ENCODE measurements at places on chromosomes 3 and 15.

DNA sequence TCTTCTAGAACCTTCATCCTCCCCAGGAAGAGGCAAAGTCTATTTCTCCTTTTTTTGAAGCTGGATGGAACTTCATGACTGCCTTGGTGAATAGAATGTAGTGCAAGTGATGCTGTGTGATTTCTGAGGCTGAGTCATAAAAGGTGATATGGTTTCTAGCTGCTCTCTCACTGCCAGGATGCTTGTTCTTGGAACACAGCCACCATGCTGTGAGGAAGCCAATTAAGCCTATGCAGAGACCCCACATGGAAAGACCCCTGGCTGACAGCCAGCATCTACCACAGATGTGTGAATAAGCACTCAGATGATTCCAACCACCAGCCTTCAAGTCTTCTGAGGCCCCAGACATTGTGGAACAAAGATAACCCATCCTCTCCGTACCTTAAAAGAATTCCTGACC is 57.0 kb downstream of the ISL2 start:
- no peak for DNase-seq

DNA sequence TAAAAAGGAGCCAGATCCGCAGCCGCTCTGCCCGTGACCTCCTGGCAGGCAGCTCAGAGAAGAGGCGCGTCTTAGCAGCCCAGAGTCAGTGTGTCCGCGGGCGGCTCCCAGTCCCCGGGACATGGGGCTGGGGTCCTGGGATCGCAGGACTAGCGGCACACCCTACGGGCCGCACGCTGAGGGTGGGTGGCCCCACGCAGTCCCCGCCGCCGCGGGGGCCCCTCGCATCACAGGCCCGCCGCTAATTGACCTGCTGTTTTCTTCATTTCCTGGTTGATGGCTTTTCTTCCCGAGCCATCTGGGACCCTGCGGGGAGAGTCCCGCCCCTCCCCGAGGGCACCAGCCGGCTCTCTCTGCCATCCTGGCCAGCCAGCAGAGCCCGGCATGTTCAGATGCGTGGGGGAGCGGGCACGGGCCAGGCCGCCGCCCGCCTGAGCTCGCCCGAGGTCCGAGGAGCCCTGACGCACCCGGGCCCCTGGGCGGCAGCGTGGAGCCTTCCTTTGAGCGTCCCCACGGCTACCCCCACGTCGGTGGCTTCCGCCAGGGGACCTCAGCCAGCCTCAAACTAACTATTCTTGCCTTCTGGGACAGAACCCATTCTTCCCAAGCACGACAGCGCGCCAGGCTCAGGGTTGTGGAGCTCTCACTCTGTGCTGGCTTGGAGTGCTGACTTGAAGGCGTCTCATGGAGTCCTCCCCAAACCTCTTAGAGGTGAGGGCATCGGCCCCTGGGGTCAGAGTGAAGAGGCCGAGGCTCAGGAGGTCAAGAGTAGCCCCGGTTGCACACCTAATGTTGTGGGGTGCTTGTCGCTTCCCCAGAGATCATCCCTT is 34.6 kb upstream of the CACNA2D3 start:
- no peak for DNase-seq

GRCh38 chr3:51099794-51100535 is 285.1 kb upstream of the MANF start:
- no peak for DNase-seq

DNA sequence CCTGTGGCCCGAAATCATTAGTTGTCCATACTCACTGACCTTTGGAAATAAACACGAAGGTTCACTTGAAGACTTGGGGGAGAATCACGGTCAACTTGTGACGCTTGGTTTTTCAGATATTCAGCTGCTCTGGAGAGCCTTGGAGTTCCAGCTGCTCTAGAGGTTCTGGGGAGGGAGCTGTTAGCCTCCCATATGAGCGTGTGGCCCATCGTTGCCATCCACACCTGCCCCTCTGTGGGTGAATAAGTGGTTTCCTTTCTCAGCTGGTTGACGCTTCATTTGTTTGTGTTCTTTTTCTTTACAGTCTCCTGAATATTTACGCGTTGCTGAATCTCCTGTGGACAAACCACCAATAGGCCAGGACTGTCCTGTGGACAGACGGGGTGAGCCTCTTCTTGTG is 35.6 kb downstream of the APBA2 start:
- DNase-seq: no peak

- no peak for DNase-seq
Measured at GRCh38 chr3:24496529-24497482, 2.2 kb upstream of the THRB start.

GRCh38 chr15:82653483-82654168 is 6.5 kb upstream of the CPEB1 start:
- no peak for DNase-seq

DNA sequence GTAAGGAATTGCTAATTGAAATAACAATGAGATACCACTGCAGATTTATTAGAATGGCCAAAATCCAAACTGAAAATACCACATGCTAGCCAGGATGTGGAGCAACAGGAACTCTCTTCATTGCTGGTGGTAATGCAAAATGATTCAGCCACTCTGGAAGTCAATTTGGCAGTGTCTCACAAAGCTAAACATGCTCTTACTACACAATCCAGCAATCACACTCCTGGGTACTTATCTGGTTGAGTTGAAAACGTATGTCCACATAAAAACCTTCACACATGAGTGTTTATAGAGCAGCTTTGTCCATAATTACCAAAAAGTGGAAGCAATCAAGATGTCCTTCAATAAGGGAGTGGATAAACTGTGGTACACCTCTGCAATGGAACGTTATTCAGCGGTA is 113.3 kb downstream of the SMAD6 start:
- DNase-seq: no peak

GRCh38 chr3:22156868-22157267 is 405.9 kb upstream of the ZNF385D start:
- DNase-seq: no peak

DNA sequence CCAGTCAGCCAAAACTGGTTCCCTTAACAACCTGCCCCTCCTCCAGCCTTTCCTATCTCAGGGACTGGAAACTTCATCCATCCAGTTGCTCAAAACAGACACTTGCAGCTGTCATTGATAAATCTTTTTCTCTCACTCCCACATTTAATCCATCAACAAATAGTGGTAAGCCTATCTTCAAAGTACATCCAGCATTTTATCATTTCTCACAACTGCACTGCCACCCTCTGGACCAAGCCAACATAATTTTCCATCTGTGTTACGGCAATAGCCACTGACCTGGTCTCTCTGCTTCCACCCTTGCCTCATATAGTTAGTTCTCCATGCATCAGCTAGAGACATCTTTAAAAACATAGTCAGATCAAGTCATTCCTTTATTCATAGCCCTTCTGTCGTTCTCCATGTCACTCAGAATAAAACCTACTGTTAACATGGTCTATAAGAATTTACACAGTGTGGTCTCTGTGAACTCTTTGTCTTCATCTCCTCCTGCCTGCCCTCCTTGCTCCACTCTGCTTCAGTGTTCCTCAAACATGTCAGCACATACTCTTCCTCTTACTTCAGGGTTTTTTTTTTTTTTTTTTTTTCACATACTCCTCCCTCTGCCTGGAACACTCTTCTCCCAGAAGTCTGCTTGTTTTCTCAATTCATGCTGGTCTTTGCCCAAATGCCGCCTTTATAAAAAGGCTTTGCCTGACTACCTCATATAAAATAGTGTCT is 102.5 kb upstream of the COL6A5 start:
- no peak for DNase-seq

DNA sequence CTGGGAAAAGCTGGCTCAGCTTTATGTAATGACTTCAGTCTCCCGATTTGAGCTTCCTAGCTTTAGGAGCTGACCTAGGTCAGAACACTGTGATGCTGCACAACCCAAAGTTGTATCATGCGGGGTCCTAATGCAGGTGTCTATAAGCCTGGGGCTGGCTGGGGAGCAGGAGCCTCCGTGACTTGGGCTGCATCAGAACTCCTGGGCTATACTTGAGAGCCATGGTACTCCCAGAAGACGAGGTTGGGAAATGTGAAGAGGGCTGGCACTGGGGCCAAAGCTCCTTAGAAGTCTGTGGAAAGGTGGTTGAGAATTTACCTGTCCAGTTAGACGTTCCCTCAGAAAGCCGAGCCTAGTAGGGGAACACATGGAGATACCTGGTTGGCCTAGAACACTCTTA is 57.0 kb downstream of the BSN start:
- DNase-seq: no peak

GRCh38 chr3:127033786-127034185 is 50.9 kb downstream of the PLXNA1 start:
- no peak for DNase-seq

DNA sequence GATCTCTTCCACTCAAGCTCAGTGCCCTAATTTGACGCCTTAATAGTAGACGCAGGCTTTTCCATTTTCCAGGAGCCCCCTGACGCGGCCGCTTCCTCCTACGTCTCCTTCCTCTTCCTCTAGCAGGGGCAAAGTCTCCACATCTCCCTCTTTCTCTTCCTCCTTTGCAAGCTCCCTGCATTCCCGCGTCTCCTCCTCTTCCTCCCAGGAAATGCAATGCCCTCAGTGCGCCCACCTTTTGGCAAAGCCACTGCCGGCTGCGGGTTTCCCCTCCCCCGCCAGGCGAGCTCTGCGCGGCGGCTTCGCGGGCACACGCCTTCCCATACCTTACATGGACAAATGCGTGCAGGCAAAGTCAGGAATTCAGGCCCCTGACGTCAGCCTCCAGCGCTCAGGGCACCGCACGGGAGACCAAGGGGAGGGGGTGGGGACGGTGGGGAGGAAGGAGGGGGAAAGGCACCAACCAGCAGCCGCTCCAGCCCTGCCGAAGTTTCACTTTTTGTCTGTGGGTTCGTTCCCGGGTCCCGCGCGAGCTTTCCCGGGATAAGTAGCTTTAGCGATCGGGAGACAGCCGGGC is 432 bp upstream of the LPP start:
- peak; percentile 41 for DNase-seq

DNA sequence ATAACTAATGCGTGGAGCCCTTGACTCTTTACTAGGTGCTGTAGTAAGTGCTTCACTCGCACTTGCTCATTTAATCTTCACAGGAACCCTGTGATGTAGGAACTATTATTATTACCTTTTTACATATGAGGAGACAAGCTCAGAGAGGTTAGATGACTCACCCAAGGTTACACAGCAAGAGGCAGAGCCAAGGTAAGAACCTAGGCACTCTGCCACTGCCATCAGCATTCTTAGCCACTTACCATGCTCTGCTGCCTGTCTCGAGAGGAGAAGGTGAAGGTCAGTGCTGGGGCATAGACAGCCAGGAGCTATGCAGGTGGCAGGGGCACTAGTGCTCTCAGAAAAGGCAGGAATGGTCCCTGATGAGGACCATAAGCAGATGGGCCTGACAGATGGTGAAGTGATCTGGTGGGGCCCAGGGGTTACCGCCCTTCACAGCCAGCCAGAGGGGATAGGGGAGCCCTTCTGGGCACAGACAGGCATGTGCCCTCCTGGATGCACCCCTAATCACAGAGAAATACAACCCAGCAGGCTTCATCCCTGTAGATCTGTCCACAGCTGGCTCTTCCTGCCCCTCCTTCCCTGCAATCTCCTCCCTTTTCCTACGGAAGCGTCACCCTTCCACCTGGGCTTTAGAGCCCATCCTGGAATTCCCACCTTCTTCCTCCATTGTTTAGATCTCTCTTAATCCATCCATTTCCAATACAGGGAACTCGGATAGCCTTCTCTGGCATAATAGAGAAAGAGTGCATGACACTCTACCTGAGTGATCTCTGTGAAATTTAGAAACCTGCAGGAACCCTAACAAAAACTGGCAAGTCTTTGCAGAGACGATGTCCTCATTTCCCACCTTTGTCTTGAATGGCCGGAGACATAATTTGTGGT is 26.9 kb downstream of the ABTB1 start:
- DNase-seq: no peak

GRCh38 chr3:101043687-101044078 is 50.5 kb upstream of the ABI3BP start:
- no peak for DNase-seq

GRCh38 chr15:57114070-57114469 is 195.6 kb downstream of the TCF12 start:
- no peak for DNase-seq

DNA sequence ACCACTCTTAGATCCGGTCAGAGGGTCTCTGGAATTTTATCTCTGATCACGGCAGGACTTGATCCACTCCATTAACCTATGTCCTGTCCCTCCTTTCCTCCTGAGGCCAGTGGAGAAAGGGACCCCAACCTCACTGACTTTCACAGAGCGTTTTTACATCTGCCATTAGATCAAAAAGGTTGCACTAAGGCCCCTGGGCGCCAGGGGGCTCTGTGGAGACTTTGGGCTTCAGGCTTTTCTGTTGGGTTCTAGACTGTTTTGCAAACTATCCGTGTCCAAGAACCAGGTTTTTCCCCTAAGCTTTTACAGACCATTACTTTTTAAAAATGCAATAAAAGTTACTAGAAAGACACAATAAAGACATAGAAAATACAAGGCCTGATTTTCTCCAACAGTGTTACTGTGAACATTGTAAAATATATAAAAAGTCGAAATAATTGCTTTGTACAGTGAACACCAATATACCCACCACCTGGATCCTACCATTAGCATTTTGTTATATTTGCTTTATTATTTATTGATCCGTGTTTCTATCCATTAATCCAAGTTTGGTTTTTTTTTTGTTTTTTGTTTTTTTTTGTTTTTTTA is 159.7 kb downstream of the POLR2M start:
- peak; percentile 15 for DNase-seq

- DNase-seq: peak; percentile 55
Measured at GRCh38 chr3:129824926-129825541, 68.5 kb downstream of the TMCC1 start.

DNA sequence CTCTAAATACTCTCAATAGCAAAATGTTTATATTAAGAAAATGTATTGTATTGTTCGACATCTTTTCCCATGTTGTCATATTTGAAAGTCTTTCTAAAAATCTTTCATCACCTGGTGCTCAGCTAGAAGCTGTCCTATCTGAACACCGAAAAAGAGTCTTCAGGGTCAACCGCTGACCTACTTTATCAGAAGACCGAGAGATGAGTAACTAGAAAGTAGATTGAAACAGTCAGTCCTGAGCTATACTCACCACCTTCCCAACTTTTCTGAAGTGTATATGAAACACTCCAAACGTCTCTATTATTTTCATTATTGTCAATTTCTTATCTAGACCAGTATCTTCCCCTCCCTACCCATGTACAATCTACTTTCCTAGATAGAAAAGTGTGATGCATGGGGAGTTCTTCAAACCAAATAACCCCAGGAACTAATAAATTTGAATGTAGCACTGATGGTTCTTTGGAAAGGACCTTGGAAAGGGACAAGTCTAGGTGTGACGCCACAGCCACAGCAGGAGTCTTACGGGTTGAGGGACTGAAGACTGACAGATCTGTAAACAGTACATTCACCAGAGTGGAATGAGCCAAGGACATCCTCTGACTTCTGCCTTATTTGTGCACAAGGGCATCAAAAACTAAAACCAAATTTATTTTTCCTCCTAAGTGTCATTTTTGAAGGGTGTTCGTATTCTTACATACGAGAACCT is 58.6 kb downstream of the TMOD3 start:
- DNase-seq: no peak

- no peak for DNase-seq
Measured at GRCh38 chr3:169998668-169999131, 32.1 kb downstream of the SEC62 start.

- DNase-seq: no peak
Measured at GRCh38 chr3:57784089-57784735, 28.1 kb downstream of the SLMAP start.

- no peak for DNase-seq
Measured at GRCh38 chr3:196220991-196221390, 4.7 kb downstream of the SLC51A start.
